ENCODE measurements at places on chromosomes 1 and 21.

DNA sequence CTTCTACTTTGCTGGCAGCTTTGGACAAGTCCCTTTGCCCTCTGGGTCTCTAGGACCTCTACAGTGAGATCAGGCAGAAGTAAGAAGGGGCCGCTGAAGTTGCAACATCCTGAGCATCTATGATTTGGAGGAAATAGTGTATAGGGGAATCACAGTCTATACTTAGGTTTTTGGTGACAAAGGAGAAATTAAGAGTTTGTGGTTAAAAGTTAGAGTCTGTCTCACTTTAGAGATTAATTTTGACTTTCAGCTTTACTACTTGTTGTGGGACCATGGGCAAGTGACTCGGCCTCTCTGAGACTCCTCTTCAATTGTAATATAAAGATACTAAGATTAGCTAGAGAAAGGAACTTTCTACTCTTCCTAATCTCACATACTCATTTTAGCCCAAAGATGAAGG is 33.1 kb upstream of the LMX1A start:
- DNase-seq: no peak

DNA sequence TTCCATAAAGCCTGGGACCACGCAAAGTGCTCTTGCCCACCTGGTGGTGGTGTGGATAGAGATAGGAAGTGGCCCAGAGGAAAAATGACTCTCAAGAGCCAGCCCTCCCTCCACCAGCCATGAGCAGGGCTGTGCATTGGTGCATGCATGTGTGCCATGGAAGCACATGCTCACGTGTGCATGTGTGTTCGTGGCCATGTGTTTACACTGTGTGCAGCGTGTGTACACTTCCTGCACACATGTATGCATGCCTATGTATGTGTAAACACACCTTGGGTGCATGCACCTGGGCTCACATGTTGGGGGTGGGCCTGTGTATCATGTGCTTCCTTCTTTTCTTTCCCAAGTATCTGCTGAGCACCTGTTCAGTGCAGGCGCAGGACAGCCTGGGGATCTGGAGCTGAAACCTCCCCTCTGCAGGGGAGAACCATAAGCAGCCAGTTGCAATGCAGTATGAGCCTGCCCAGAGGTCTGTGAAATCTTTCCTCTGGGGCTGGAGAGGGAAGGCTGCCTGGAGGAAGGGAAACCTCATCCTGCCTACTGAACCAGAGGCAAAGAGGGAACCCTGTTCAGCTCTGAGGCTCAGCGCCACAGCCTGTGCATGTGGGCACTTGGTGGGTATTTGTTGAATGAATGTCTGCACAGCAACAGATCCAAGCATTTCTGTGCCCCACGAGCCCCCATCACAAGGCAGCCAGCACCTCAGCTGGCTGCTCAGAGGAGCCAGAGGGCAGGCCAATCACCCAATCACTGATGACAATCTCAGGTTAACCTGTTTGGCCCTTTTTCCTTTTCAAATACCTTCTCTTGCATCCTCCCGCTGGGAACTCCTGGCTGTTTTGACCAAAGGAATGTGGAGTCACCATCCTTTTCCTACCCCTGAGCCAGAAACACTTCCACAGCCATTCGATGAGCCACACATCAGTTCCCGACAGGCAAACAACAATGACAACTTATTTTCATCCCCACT is 327.0 kb downstream of the NPHP4 start:
- DNase-seq: no peak

DNA sequence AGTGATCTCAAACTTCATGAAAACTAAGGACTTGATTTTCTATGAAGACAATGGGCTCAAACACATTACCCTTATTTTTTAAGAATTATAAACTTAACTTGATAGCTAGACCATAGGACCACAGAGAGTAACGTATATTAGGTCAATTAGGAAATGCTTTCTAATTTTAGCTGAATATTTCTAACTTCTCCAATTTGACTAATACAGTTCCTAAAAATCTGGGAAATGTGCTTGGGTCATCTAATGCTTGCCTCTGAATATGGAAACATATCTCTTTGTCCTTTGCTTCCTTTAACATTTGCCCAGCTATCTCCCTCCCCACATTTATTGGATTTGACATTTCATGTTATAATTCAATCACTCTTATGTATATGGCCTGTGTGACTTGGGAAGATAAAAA is 141.4 kb downstream of the LHX8 start:
- DNase-seq: no peak

DNA sequence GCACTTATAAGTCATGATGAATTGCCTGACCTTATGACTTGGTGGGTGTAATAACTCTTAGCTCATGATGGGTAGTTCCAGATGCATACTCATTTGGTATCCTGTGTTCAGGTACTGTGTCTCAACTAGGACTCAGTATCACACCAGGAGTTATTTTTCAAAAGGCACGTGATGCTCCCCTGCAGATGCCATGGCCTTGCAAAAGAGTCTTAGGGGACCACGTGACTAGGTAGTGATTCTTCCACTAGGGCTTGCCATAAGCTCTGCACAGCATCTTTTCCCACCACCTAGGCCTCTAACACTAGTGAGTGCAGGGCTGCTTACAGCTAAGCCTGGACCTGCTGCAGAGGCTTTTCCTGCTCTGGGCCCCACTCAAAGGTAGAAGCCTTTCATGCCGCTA is 3.9 kb upstream of the FCAMR start:
- DNase-seq: no peak

DNA sequence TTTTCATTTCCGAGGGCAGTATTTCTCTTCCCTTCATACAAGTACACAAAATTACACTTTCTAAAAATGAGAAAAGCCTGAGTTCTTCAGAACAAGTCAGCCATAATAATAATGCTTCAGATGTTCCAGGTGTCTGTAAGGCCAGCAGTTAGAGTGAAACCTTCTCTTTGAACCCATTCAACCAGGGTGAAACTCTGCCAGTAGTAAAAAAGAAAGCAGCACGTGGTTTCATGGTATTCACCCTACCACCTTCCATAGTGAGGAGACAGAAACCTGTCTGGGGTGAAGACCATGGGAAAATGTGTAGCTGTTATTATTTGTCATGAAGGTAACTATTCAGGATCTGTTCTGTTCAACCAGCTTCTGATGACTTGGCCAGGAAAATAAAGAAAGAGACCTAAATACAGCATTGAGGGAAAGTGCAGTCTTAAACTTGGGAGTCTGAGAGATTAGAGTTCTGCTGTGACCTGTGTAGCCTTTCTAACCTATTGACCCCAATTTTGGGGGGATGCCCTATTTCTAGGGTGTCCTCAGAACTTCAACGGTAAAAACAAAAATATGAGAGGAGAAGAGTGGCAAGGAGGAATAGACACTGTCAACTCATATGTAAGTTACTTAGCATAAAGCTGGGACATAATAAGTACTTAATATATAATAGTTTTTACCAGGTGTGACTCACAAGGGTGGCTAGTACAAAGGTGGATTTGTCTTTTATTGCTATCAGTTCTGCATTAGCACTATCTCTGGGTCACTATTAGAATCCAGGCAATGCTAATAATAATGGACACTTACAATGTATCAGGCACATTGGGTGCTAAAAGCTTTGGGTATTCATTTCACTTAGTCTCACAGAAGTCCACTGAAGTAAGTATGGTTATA is 70.0 kb upstream of the TNFSF4 start:
- DNase-seq: no peak

DNA sequence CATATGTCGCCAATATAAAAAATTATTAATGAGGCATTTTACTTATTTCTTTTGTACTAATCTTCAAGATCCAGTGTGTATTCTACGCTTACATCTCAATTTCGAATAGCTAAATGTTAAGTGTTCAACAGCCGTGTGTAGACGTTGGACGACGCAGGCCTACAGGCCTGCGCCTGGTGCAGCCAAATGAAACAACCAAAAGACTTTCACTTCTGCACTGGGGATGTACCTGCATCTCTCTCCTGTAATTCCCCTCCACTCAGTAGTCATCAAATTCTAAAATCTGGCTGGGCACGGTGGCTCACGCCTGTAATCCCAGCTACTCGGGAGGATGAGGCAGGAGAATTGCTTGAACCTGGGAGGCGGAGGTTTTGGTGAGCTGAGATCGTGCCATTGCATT is 76.8 kb upstream of the HNRNPU start:
- no peak for DNase-seq

DNA sequence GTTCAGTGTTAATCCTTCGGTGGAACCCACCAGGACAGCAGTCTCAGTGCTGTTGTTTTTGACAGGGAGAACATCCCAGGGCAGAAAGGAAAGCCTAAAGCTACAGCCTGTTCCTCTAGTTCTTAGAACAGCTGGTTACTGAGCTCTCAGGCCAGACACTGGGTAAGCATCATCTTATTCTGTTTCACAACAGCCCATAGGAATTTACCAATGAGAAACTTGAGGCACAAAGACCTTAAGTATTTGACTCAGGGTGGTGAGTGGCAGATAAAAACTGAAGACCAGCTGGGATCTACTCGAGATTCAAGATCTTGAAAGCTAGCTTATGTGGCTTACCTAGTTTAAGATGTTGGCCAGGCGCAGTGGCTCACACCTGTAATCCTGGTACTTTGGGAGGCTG is 9.4 kb upstream of the NEK2 start:
- no peak for DNase-seq

GRCh38 chr1:234154320-234155251 is 218.7 kb upstream of the COA6 start:
- peak; percentile 92 for DNase-seq

- DNase-seq: no peak
Measured at GRCh38 chr21:17492415-17493168, 20.3 kb upstream of the CXADR start.

GRCh38 chr1:201138311-201138840 is 11.4 kb upstream of the ASCL5 start:
- no peak for DNase-seq

DNA sequence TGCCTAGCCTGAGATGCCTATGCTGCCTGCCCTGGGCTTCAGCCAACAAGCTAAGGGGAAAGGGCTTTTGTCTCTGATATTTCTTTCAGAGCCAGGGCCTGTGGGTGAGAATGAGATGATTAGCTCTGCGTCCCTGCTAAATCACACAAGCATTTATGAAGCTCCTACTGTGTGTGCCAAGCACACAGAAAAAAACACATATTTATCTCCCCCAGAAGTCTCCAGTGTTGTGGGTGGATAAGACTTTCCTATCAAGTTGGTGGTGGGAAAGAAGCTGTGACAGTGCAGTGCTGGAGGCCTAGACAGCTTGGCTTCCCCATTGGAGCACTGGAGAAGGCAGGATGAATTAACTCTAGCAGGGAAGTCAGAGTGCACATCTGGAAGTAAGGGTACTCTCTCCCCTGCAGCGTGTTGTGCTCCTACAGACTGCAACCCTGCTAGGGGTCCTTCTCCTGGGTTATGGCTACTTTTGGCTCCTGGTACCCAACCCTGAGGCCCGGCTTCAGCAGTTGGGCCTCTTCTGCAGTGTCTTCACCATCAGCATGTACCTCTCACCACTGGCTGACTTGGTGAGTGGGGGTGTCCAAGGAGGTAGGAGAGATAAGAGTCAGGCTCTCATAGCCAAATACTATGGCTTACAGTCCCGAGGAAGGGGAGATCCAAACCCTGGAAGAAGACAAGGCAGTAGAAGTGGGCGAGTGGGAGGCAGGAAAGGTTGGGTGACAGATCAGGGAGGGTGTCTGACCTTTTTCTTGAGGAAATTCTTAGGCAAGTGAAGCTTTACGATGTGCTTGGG is 1.7 kb downstream of the SLC50A1 start:
- DNase-seq: no peak

- peak; percentile 53 for DNase-seq
Measured at GRCh38 chr1:33097137-33097611, 16.2 kb downstream of the AZIN2 start.

- no peak for DNase-seq
Measured at GRCh38 chr1:233015965-233016364, 65.6 kb downstream of the NTPCR start.

DNA sequence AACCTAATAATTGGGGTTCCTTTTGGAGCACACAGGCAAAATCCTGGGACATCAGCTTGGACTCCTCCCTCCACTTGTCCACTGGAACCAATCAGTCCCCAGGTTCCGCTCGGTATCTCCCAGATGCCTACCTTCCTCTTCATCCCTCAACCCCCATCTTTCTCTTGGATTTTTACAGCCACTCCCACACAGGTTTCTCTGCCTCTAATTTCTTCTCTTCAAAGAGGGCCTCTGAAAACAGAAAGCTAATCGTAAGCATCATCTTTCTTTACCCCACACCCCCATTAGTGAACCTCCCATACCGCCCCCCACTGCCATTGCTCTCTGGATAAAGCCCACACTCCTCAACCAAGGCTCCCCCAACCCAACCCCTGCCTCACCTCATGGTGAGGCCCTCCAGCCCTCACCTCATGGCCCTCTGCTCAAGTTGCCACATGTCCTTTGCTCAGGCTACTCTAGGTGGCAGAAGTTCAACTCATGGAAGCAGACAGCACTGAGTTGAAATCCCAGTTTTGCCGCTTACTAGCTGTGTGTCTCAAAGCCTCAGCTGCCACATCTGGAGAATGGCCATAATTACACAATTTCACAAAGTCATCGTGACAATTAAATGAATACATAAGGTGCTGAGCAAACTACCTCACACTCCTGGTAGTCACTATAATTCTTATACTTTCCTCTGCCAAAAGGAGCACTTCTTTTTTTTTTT is 18.1 kb upstream of the WASF2 start:
- no peak for DNase-seq

DNA sequence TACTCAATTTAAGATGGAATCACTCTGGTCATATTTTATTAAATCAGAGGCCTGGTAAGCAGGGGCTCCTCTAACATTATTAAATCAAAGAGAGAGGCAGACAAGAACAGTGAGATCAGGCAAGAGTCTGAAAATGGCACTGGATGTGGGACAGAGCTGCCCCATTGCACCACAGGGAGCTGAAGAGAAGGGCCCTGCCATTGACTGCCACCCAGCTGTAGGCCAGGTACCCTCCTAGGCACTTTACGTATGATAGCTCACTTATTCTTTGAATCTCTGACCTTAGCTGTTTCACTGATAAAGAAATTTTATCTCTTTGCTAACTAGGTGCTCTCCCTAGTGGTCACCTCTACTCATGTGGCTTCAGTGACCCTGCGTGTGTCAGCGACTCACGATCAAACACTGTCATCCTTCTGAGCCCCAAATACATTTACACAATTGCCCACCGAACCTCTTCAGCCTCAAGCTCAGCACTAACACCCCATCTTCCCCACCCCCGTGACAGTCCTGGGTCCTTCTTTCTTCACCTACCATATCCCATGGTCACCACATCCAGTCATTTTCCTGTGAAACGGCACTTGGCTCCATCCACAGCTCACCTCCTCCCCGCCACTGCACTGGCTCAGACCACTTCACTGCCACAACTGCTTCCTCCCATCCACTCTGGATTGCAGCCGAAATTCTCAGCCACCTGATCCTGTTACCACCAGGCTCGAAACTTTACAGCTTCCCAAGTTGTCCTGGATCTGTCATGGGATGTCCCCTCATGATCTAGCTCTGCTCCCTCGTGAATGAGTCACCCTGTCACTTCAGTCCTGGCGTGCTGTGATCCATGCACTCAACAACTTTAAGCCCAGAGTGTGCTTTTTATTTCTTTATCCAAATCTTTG is 97.3 kb upstream of the SYT6 start:
- DNase-seq: peak; percentile 1

- DNase-seq: no peak
Measured at GRCh38 chr1:107379826-107380225, 239.0 kb downstream of the NTNG1 start.

GRCh38 chr1:68958958-68959357 is 462.1 kb upstream of the DEPDC1 start:
- no peak for DNase-seq
